ENCODE measurements at places on chromosomes 4 and X.

DNA sequence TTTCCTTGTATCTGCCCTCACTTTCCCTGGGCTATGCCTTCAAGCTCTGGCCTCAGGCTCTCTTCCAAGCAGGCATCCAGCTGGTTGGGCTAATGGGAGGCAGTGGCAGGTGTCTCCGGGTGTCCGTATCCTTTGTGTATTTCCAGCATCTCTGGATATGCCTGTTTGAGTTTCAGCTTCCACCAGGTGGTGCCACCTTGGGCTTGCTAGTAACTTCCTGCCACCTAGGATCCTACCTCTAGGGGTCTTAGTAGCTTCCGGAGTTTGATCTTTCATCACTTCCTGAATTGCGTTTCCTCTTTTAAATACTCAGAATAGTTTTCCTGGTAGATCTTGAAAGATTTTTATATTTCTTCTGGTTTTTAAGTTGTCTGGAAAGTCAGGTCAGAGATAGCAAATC lies 23.2 kb upstream of the ANOS1 start:
- DNase-seq = no peak

GRCh38 chr4:47002580-47002979 lies 9.2 kb upstream of the GABRA4 start:
- no peak for DNase-seq

DNA sequence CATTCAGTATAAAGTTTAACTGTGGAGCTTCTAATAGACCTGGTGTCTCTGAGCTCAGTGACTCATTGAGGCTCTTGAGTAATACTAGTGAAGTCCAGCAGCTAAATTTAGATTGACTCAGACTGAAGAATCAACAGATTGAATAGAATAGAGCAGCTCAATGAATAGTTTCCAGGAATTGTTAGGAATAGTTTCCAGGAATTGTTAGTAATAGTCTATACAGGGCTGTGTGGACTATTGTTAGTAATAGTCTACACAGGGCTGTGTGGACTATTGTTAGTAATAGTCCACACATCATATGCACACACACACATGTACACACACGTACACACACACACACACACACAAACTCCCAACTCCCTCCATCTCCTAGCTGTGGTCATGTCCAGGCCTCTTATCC lies 3.0 kb downstream of the GIMD1 start:
- no peak for DNase-seq

DNA sequence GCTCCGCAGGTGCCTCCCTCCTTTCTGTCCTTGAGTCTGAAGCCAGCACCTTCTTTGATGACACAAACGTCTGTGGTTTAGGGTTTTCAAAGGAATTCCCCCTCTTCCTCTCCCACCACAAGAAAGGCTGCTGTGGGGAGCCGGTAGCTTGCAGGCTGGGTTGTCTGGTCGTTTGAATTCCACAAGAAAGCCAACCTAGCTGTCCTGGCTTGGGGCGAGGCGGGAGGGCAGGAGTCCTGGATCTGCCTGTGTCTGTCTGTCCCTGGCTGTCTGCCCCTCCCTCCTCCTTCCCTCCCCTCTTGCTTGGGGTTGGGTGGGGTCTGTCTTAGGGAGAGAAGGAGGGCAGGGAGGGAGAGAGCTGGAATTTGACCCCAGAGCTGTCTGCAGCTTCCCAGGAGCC lies 56.3 kb downstream of the SHROOM2 start:
- DNase-seq = no peak

GRCh38 chrX:9767375-9767774 lies 1.7 kb upstream of the GPR143 start:
- no peak for DNase-seq

DNA sequence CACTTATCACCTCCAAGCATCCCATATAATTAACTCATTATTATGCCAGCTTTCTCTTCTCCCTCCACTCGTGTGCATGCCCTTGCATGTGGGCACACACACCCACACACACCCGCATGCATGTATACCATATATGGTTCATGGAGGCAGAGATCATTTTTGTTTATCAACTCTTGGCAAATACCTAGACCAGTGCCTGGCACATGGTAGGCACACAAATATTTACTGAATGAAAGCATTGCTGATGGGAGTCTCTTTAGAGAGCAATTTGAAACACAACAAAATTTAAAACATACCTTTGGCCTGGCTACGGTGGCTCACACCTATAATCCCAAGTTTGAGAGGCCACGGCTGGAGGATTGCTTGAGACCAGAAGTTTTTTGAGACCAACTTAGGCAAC lies 51.1 kb upstream of the SLC10A4 start:
- no peak for DNase-seq

Measured in nucleus accumbens (tissue), 56 donors.